ENCODE measurements at places on chromosomes 7 and 10.

DNA sequence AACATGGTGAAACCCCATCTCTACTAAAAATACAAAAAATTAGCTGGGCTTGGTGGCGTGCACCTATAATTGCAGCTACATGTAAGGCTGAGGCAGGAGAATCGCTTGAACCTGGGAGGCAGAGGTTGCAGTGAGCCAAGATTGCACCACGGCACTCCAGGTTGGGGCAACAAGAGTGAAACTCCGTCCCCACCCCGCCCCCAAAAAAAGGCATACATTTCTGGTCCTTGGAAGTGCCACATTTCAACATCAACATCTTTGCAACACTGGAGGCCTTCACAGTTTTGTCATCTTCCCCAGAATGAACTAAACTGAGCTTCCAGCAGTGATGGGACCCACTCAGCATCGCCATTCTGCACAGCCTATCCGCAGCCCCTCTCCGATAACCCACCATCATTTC, 36.6 kb downstream of the FAM53B start:
- no peak for DNase-seq

DNA sequence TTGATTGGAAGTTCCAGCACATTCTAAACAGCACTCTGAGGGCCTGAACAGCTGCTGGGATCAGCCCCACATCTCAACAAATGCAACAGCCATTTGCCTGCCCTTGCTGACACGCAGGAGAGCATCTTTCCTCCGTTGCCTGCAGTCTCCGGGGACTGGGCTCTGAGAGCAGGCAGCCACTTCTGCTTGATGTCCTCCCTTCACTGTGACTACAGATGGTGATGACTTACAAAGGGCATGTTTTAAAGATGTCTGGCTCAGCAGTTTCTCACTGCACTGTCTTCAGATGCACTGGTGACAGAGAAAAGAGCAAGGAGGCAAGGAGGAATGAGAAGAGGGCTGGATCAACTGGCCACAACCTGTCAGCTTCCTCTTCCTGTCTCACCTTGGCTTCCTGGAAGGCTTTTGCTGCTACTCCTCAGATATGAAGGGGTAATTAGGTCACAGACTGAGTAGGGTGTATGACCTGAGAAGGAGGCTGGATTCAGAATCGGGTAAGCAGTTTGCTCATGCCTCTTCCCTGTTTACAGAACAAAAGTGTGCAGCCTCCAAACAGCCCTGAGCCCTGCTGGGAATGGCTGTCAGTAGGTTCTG, 143.5 kb upstream of the GHITM start:
- no peak for DNase-seq

DNA sequence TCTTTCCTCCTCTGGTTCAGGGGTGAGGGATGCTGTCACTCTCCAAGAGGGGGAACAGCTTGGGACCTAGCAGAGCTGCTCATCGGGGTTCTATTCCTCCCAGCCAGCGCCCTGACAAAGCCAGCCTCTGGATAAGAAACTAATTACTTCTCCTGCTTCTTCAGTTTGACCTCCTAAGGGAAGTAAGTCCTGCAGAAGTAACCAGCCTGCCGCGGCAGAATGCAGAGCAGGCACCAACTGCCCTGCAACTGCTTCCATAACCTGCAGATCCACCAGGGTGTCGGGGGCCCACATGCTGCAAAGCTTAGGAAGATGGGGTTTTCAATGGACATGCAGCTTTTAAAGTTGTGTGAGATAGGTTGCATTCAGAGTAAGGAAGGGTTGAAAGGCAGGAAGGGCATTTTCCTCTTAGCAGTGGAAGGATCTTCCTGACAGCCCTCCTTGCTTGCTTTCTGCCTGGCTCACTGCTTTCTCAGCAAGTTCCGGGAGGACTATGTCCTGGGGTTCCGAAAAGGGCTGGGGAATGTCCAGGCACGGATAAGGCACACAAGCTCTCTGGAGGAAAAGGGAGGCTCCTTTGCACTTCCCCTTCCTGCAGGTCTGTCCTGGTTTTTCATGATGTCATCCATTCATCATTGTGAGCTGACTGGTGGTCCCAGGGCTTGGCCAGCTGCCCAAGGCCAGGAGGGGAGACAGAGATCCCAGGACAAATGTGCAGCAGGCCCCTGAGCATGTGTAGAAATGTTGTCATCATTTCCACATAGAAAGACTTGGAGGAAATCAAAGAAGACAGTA, 24.3 kb upstream of the CALU start:
- DNase-seq, result no peak

- DNase-seq, result no peak
Observed at GRCh38 chr10:103861505-103861904, 6.1 kb upstream of the SH3PXD2A start.

GRCh38 chr7:30548845-30549244, 44.2 kb upstream of the GGCT start:
- DNase-seq, result no peak
